ENCODE measurements at places on chromosomes 3 and 15.

DNA sequence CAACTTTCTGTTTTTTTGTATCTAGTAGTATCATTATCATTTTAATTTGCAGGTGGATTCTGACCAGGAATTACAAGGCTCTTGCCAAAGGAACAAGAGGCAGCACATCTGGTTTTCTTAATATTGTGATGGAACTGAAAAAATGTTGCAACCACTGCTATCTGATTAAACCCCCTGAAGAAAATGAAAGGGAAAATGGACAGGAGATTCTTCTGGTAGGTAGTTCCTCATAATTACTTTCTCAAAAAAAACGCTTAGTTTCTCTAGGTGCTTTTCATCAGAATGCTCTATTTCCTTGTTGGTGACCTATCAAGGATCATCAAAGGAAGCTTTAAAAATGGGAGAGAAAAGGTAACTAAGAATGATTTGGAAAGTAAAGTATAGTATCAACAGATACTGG lies 71.6 kb downstream of the CHD2 start:
- DNase-seq: no peak

DNA sequence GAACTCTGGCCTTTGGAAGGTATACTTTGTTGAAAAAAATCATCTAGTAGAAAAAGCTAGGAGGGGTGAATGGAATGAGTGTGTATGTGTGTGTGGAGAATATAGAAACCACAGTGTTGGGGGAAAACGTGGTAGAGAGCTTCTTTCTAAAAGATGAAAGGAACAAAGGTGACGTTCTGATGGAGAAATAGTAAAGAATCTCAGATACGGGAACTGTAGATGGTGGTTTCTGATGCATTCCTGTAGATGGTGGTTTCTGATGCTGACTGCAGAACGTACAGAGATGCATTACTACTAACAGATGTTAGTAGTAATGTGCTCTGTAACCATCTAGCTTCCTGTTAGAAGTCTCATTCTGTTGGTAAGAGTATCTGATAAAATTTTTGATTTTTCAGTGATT lies 60.2 kb downstream of the VPS8 start:
- no peak for DNase-seq

- no peak for DNase-seq
These were observed 48.2 kb upstream of the KBTBD8 start for GRCh38 chr3:66949898-66950297.

GRCh38 chr3:185858502-185859225 lies 33.8 kb upstream of the IGF2BP2 start:
- DNase-seq: no peak

- DNase-seq: no peak
These were observed 133.3 kb downstream of the SUCLG2 start for GRCh38 chr3:67521053-67521646.

GRCh38 chr3:115098354-115099073 lies 48.6 kb downstream of the ZBTB20 start:
- no peak for DNase-seq

DNA sequence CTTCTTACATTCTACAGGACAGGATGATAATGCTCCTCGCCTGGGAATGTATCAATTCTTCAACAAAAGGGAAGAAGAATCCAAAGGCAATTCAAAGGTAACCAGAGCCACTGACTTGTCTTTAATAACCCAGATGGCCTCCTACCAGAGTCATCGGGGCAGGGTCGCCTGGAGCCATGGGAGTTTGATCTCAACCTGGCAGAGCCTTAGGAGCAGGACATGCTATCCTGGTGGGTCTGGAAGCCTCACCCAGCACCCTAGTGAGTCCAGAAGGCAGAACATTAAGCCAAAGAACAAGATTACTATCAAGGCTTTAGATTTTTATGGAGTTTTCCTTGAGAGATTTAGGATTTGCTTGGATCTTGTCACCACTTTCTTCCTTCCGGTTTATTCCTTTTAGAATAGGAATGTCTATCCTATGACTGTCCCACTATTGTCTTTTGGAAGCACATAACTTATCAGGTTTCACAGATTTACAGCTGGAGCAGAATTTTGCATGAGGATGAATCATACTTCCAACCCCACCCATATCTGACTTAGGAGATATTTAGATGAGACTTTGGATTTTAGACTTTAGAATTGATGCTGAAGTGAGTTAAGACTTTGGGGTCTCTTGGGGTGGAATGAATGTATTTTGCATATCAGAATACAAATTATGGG lies 330.3 kb upstream of the GOLIM4 start:
- DNase-seq: no peak

- DNase-seq: no peak
These were observed 60.9 kb downstream of the ASB7 start for GRCh38 chr15:100663086-100663914.

DNA sequence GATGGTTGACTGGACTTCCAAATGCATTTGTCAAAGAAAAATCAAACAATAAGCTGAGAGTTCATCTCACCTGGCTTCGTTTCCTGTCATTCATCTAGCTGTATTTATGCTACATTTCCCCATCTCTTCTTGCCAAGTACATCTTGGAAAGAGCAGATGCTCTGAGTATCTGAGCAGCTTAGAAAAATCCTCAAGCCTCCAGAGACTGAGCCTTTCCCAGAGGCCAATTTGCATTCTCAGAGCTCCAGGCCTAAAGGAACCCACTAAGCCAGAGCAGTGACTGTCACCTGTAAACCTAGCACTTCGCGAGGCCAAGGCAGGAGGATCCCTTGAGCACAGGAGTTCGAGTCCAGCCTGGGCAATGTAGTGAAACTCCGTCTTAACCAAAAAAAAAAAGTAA lies 100.5 kb downstream of the XXYLT1 start:
- DNase-seq: no peak

DNA sequence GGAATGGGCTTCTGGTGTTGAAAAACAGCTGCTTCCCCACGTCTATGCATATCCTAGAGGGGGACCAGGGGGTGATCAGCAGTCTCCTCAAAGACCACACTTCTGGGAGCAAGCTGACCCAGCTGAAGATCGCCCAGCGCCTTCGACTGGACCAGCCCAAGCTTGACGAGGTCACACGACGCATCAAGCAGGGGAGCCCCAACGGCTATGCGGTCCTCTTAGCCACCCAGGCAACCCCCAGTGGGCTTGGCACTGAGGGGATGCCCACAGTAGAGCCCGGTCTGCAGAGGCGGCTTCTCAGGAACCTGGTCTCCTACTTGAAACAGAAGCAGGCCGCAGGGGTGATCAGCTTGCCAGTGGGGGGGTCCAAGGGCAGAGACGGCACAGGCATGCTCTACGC lies 2.5 kb downstream of the RBM15B start:
- no peak for DNase-seq

- DNase-seq: no peak
These were observed 3.7 kb downstream of the HRG start for GRCh38 chr3:186669378-186670084.

DNA sequence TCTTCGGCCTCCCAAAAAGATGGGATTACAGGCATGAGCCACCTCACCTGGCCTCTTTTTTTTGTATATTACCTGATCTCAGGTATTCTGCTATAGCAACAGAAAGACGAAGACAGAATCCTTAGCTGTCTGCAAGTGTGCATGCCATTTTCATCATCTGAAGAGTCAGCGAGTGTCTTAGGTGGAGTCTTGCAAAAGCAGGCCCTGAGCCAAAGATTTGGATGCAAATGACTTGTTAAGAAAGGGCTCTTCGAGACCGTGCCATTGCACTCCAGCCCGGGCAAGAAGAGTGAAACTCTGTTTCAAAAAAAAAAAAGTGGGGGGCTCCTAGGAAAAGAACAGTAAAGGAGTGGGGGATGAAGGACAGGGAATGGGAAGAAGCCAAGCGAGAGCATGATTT lies 10.2 kb upstream of the TRIM69 start:
- no peak for DNase-seq

- DNase-seq: no peak
These were observed 2.6 kb upstream of the SKOR1 start for GRCh38 chr15:67822537-67823313.

DNA sequence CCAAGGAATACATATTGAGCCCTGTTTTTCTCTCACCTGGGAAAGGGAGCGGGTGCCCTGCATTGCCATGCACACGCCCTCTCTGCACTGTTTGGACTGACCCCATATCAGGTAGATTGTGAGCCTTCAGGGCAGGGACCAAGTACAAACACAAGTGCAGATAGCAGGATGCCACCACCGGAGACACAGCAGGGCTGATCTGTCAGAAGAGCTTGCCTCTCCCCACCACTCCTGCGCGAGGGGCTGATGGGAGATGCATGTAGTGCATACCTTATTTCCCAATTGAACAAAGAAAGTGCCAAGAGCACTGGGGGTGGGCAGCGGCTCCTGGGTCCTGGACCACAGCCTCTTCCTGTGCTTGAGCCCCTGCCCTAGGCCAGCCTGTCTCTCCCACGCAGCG lies 9.0 kb upstream of the SLCO2A1 start:
- no peak for DNase-seq

GRCh38 chr3:121895736-121896135 lies 1.5 kb downstream of the SLC15A2 start:
- DNase-seq: no peak

DNA sequence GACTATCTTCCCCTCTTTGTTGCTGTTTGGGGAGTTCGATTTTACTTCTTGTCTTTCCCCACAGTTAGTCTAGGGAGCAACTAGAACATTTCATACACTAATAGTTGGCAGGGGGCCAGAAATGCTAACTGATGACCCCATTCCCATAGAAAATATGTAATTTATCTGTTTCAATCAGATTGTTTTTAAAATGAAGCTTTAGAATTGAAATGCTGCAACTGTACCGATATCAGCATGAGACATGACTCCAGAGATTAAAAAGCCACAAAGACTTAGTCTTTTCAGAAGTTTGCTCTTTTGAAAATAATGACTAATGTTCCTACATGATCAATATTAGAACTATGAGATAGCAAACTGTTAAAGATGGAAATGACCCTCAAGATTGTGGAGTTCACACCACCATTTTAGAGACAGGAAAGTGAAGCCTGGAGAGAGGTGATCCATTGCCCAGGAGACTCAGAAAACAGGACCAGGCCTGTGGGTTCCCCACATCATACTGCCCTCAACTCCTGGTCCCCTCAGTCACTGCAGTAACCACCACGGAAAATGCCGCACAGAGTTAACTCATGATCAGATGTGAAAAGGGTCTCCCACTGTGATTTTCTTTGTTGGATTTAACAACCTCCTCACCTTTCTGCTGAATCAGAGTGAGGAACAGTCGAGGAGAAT lies 130.3 kb downstream of the CHDH start:
- no peak for DNase-seq

- no peak for DNase-seq
These were observed 43.5 kb upstream of the UBE2E1 start for GRCh38 chr3:23762214-23762613.

All from NCI-H1436 treated with DMSO at 0.1 percent for 48 hours (cell line).